Mesothelial cell of epicardium (in vitro differentiated cells): ENCODE measurements at places on chromosomes 1 and 21. TPM values are rescaled to one million over a fixed set of nuclear protein-coding genes. Genes with fewer than 3 reads are reported as not detected.

The PRELP gene
- 2.8 to 3.3 TPM (median 3.2 TPM) in 3 replicates for total RNA-seq

The CD34 gene
- total RNA-seq = 1.2 to 1.6 TPM (median 1.2 TPM) in 3 replicates

GRCh38 chr1:53385276-53386225 lies 57.7 kb upstream of the LRP8 start:
- no peak for DNase-seq
- H3K36me3 ChIP-seq = no peaks in the 10 kb centered on the region
- H3K4me1 ChIP-seq = peaks cover 17% of the 10 kb centered on the region
- H3K27me3 ChIP-seq = peaks cover 24% of the 10 kb centered on the region
- H3K27ac ChIP-seq = no peak overlapping the region
- no peak overlapping the region for H3K4me3 ChIP-seq

DNA sequence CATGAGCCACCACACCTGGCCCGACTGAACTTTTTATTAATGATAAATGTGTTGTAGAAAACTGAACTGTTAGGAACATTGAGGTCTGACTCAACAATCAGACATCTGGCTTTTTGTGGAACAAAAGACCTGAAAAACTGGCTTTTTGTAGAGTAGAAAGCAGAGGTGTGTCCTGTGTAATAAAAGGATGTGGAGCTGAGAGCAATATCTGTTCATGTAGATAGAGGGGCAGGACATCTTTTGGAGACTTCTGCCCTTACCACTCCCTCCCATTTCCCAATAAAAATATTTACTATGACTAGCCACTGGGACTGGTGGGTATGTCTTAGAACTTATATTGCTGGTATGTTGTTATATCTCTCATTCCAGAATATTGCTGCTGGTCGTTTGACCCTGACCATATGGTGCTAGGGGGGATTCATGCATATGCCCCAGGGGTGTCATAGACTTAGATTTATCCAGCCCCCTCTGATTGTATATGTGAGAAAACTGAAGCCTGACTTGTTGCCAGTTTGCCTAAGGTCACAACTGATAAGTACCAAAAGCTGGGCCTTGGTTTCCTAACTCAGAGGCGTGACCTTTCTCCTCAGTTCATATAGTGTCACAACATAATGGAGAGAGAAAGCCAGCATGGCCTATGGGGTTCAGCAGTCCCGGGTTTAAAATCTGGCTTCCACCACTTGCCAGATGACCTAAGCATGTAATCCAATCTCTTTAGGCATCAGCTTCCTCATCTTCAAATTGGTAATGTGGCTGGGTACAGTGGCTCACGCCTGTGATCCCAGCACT lies 33.5 kb upstream of the PIGV start:
- H3K4me1 ChIP-seq = peaks cover 6% of the 10 kb centered on the region
- DNase-seq = no peak
- H3K27ac ChIP-seq = peak overlapping the region; percentile 59
- peaks cover 40% of the 10 kb centered on the region for H3K36me3 ChIP-seq
- H3K27me3 ChIP-seq = no peaks in the 10 kb centered on the region

DNA sequence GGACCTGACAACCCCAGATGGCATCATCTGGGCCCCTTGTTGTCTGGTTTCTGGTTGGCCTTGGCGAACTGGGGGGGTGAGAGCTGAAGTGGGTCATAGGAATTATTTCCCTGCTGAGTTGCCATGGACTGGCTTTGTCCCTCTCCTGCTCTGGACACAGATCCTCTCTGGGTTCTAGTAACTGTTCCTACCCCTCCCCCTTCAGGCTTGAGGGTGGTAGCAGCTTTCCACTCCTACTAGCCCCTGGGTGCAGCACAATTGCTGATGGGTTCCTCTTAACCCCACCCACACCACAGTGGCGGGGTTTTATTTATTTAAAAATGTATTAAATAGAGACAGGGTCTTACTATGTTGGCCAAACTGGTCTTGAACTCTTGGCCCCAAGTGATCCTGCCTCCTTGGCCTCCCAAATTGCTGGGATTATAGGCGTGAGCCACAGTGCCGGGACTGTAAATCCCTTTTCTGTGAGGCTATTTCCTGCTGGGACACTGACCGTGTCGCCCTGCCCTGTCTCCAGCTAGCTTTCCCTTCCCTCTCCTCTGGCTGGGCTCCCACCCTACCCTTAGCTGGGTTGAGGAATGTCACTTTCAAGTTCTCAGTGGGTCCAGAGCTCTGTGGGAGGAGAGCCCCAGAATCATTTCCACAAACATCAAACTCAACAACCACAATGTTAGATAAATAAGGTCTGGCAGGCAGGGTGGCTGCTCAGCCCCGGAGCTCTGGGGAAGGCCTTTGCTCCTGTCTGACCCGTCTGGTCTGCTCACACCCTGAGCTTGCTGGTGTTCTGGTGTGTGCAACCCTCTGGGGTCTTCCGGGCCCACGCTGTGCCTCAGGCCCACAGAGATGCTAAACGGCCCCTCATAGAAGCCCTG lies 112.7 kb upstream of the WNT4 start:
- no peak overlapping the region for H3K4me3 ChIP-seq
- no peaks in the 10 kb centered on the region for H3K27me3 ChIP-seq
- peaks cover 52% of the 10 kb centered on the region for H3K4me1 ChIP-seq
- peak overlapping the region; percentile 92 for H3K27ac ChIP-seq
